Forelimb muscle (tissue), 1 donor: ENCODE measurements at places on chromosomes 3 and 15. TPM values are rescaled to one million over a fixed set of nuclear protein-coding genes. Genes with fewer than 3 reads are reported as not detected.
A peak's percentile ranks its signal among the peaks of the same experiment; 100 is the strongest.

TUSC7 gene
- not detected for polyA plus RNA-seq

DNA sequence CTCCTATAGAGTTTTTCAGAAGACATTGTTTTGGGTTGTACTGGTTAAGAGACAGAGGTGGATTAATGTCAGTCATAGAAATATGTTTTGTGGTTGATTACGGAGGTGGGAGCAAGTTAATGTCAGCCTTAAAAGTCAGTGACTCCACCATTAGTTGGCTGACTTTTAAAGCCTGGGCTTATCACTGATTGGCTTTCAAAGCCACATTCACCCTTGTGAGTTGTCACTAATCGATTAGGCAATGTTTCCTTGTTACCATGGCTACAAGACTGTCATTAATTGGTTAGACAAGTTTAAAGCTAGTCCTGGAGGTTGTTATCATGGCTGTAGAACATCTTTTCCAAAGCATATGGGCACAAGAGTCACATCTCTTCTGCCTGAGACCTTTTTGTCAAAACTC, 73.0 kb downstream of the NEO1 start:
- no peak for DNase-seq

SERINC4 gene
- polyA plus RNA-seq: 0.42 TPM

GRCh38 chr3:46574243-46574646, 8.1 kb upstream of the LRRC2 start:
- DNase-seq: no peak

MST1R gene
- polyA plus RNA-seq: 2.4 TPM

GABRR3 gene
- not detected for polyA plus RNA-seq

ARL14 gene
- polyA plus RNA-seq: not detected

- no peak for DNase-seq
Measured at GRCh38 chr3:122257644-122258364, 67.2 kb upstream of the CSTA start.

- no peak for DNase-seq
Measured at GRCh38 chr3:47912006-47912504, 104.2 kb downstream of the MAP4 start.

DNA sequence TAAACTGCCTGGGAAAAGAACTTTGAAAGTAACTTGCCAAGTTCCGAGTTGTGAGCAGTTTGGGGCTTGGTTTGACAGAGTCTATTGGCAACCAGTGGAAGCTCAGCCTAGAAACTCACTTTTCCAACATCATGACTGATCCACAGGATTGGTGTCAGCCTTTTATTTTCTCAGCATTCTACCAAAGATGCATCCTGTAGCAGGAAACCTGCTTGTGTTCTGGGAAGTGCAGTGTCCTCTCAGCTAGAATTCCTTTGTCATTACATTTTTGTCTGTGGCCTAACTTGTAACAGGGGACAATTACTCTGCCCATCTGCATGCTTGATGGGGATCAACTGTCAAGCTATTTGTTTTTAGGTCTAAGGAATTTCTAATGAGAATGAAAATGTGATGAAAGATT, 116.7 kb upstream of the LMOD3 start:
- DNase-seq: no peak

IL17RB gene
- polyA plus RNA-seq: 3.9 TPM

ROBO1 gene
- 35.9 TPM for polyA plus RNA-seq

DNA sequence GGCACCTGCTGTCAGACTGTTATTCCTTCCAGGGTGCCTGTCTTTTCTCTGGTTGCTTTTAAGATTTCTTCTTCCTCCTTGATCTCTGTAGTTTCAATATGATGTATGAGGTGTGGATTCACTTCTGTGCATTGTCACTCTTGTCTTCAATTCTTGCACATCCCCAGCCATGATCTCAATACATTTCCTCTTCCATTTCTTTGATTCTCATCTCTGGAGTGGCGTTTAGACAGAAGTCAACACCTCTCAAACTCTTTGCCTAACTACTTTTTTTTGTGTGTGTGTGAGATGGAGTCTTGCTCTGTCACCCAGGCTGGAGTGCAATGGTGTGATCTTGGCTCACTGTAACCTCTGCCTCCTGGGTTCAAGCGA, 224.4 kb upstream of the LYSMD4 start:
- no peak for DNase-seq

DNA sequence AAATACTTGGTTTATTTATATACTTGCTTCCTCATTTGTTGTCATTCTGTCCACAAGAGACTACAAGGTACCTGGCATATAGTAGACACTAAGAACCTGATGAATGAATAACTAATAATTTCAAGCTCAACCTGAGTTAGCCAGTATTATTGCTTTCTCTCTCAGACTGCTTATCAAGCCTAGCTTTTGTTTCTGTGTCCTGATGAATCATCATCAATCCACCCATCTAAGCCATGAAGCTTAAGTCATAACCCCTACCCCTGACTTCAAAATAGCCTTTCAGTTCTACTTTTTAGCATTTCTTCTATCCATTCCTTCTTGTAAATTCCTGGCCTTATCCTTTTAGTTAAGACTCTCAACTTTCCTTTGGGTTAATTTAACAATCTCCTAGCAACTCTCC, 420.8 kb downstream of the EPHA6 start:
- DNase-seq: no peak

SLC22A14 gene
- polyA plus RNA-seq: 0.39 TPM

GRCh38 chr15:70420086-70420947, 322.6 kb upstream of the TLE3 start:
- DNase-seq: no peak

HYKK gene
- polyA plus RNA-seq: 1.8 TPM

ANKRD63 gene
- 0.32 TPM for polyA plus RNA-seq

IFT80 gene
- polyA plus RNA-seq: 26.4 TPM

DNA sequence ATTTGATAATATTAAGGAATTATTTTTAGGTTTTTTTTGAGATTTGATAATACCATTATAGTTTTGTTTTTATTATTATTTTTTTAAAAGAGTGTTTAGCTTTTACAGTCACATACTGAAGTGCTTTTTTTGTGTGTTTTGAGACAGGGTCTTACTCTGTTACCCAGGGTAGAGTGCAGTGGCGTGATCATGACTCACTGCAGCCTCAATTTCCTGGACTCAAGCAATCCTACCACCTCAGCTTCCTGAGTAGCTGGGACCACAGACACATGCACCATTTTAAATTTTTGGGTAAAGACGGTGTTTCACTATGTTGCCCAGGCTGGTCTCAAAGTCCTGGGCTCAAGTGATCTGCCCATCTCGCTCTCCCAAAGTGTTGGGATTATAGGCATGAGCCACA, 73.0 kb downstream of the SUMF1 start:
- DNase-seq: no peak

DNA sequence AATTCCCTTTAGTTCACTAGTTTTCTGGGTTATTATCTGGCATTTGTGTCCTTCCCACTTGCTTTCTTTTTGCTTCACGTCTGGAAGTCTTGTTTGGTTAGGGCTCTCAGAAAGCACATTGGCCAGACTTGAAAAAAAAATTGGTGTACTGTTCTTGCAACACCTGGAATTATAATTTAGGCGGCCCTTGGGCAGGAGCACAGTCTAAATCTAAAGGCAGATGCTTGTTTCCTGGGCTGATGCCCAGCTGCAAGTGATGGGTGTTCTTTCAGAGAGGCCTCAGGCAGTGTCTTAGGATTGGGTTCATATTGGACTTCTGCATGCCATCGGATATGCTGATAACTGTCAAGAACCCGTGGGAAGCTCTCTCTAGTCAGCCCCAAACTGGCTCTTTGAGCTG, 521.5 kb downstream of the PDCD6IP start:
- DNase-seq: no peak

DNA sequence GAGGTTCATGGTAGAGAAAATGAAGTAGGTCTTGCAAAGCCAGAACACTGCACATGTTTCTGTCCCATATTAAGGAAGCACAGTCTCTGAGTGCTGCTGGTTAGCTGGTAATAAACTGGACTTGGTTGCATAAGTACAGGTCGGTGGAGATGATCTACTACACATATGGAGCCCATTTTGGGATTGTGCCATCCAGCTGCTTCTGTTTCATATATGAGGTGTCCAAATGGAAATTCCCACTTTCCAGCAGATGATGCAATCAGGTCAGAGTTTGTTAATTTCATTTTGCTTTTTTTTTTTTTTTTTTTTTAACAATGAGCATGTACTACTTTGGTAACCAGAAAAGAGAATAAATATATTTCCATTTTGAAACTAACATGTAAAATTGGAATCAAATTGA, 122.6 kb downstream of the SATB1 start:
- no peak for DNase-seq

GOLGA6A gene
- 0.53 TPM for polyA plus RNA-seq

- DNase-seq: no peak
Measured at GRCh38 chr3:132637590-132637989, 22.0 kb downstream of the ACAD11 start.

PRR20G gene
- polyA plus RNA-seq: not detected

MUC4 gene
- 0.53 TPM for polyA plus RNA-seq

GRCh38 chr3:127679534-127680145, 6.9 kb downstream of the ABTB1 start:
- DNase-seq: no peak

TNFAIP8L3 gene
- polyA plus RNA-seq: 1.7 TPM

DNA sequence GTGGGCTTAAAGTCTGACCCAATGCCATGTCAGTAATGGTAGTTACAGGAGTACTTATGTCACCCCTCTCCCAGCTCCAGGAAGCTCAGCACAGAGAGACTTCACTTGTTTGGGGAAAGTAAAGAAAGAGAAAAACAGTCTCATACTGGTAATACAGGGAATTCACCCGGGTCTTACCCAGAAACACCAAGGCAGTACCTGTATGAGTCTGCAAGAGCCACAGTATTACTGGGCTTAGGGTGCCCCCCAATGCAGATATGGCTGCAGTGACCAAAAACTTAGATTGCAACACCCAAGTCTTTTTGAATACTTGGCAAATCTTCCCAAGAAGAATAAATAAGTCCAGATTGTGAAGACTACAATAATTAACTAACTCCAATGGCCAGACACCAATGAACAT, 622.1 kb downstream of the IGSF11 start:
- DNase-seq: no peak

DNA sequence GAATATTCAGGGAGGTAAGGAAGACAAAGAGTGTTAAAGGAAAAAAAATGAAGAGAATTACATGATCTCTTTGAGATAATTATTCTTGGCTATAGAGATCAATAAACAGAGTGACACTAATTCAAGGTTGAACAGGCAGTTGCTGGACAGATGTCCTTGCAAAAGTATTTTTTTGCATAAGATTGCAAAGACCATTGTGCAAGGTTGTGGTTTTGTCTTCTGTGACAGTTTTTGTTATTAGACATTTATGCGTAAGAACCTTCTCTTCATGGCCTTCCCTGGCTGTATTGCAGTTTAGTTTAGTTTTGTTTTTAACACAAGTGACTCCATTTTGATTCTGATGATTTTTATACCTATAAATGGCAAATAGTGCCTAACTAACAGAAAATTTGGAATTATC, 682.8 kb upstream of the ARPP21 start:
- no peak for DNase-seq

- no peak for DNase-seq
Measured at GRCh38 chr3:143794793-143795462, 53.3 kb downstream of the SLC9A9 start.

DNA sequence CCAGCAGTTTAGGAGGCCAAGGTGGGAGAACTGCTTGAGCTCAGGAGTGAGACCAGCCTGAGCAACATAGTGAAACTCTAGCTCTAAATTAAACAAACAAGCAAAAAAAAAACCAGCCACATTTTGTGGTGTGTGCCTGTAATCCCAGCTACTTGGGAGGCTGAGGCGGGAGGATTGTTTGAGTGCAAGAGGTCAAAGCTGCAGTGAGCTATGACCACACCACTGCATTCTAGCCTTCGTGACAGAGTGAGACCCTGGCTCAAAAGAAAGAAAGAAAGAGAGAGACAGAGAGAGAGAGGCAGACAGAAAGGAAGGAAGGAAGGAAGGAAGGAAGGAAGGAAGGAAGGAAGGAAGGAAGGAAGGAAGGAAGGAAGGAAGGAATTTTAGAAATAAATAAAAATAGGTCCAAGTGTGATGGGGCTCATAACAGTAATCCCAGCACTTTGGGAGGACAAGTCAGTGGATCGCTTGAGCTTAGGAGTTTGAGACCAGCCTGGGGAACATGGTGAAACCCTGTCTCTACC, 38.7 kb upstream of the LRIG1 start:
- DNase-seq: no peak

CCNDBP1 gene
- 41.8 TPM for polyA plus RNA-seq

DNA sequence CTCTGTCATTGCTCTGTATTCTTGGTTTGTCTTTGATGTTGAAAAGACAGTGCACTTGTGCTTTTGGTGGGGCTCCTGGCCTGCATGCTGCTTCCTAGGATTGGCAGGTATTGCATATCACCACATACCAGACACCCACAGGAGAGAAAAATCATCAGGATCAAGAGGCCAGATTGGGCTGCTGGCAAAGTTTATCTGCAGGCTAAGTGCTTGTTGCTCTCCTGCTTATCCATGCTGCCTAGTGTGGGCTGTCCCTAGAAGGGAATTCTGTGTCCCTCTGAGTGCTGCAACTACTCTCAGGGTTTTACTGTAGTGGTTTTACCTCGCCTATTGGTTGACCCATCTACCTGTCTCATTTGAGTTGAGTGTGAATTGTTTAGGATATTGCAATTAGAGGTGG, 833 bp upstream of the SLC22A13 start:
- DNase-seq: no peak

GRCh38 chr3:31613177-31613576, 80.5 kb downstream of the STT3B start:
- DNase-seq: no peak

NOX5 gene
- polyA plus RNA-seq: 0.24 TPM

GRCh38 chr15:77040673-77041072, 30.2 kb downstream of the TSPAN3 start:
- DNase-seq: no peak

DNA sequence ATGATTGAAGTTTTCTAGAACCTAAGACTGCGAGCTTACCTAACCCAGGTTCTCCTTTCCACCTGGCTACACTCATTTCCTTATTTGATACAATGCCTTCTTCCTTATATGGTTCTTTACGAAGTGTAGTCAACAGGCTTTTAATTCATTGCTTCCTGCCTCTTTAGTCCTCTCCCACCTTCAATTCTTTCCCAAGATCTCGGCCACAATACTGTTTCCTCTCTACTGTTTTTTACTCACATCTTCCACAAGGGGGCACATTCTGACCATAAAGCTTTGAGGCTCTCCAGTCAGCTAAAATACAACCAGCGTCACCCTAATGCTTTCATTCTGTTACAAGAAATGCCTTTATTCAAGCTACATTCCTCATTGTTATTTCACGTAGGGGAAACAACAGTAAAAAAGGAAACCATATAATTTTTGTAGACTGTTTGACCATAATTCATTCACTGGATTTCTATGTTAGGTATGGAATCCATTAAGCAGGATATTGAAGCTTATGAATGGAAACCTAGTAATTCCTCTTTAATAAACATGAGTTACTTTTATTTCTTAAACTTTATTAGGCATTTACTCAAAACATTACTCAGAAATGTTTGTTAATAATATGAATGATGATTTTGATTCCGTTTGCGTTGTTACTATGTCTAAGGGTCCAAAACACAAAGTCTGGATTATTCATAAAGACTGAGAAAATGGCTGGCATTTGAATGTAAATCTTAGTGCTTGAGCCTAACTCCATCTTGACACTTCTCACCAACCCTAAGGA, 29.5 kb upstream of the VEPH1 start:
- DNase-seq: peak; percentile 67

GRCh38 chr15:58870451-58870850, 63.0 kb downstream of the SLTM start:
- DNase-seq: no peak
